ENCODE measurements at places on chromosomes 5 and 9.

GRCh38 chr5:56624751-56625150 is 190.6 kb upstream of the MAP3K1 start:
- no peak for DNase-seq

- no peak for DNase-seq
Measured at GRCh38 chr5:76125346-76125745, 42.2 kb downstream of the SV2C start.

DNA sequence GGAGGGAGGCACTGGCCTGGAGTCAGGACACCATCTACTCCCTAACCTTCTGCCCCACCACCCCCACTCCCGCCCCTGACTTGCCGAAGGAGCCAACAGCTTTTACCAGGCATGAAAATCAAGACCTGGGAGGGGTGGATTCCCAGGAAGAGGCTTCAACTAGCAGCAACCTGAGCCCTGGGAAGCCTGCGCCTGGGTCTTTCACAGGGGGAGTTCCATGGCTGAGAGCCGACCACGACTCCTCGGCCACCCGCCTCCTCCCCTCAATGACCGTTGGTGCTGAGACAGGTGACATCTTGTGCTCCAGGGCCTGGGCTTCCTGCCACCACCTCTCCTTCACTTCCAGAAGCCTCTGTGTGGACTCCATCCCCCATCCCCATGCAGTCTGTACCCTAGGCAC is 37.1 kb downstream of the BARX1 start:
- DNase-seq: no peak

DNA sequence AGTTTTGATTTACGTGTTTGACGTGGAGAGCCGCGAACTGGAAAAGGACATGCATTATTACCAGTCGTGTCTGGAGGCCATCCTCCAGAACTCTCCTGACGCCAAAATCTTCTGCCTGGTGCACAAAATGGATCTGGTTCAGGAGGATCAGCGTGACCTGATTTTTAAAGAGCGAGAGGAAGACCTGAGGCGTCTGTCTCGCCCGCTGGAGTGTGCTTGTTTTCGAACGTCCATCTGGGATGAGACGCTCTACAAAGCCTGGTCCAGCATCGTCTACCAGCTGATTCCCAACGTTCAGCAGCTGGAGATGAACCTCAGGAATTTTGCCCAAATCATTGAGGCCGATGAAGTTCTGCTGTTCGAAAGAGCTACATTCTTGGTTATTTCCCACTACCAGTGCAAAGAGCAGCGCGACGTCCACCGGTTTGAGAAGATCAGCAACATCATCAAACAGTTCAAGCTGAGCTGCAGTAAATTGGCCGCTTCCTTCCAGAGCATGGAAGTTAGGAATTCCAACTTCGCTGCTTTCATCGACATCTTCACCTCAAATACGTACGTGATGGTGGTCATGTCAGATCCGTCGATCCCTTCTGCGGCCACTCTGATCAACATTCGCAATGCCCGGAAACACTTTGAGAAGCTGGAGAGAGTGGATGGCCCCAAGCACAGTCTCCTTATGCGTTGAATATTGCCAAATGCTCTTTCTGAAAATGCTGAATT is 850 bp downstream of the RRAGA start:
- no peak for DNase-seq

- DNase-seq: no peak
Measured at GRCh38 chr5:39998518-39998917, 573.7 kb upstream of the DAB2 start.

DNA sequence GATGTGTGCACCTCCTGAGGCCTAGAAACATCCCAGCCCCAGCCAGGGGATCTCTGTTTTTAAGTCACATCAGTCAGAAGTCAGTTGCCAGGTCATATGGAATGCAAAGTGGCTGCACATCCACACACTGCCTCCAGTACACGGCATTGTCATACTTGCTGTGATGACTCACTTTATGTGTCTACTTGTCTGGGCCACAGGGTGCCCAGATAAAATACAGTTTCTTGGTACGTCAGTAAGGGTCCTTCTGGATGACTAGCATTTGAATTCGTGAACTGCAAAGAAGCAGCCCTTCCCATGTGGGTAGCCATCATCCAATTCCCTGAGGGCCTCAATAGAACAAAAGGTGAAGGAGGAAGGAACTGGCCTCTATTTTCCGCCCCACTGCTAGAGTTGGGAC is 27.7 kb downstream of the AUH start:
- DNase-seq: no peak

DNA sequence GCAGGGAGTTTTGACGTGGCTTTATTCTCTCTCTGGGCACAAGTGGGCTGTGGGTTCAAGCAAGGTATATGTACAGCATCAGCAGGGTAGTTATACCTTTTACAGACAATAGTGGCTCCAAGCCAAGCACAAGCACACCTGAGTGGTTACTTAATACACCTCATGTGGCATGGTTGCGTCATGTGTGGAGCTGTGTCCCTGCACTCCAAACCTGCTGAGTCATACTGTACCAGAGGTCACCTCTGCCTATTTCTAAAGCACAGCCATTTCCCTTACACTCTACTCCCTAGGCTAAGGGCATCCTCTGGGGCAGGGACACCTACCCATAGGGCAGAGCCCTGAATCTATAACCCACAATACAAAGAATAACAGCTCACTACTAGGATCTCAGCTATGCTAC is 147.3 kb downstream of the OSTF1 start:
- DNase-seq: no peak

DNA sequence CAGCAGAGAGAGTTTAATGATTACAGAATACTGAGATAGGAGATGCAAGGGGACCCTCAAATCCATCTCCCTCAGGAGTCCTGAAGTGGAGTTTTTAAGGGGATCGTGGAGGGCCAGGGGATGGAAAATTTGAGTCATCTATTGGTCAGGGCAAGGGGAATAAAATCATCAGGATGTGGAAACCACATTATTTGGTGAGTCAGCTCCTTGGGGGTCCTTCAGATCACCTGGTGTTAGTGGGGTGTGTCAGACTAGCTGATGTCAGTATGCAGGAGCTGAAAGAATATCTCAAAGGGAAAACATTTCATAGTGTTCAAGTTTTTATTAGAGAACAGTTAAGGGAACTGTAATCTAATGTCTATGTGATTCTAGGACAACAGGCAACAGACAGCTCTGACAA is 183.0 kb upstream of the FTMT start:
- no peak for DNase-seq

GRCh38 chr9:137660144-137660543 is 41.3 kb downstream of the EHMT1 start:
- no peak for DNase-seq

DNA sequence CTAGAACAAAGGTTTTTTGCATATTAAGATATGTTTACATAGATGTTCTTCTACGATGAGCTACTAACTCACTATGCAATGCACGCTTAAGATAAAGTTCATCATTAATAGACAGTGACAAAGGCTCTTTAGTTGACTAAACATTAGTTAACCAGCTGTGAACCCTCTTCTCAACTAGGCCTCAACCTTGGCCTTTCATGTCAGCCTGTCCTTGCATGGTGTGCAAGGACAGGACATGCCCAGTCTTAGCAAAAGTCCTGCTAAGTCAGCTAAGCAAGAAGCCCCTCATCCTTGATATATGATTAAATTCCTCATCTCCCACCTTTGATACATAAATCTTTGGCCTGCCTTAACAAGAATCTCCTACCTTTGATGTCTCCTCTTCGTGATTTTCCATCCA is 50.9 kb downstream of the PLPP1 start:
- DNase-seq: no peak
